ENCODE measurements at places on chromosomes 2 and 18. TPM values are rescaled to one million over a fixed set of nuclear protein-coding genes. Genes with fewer than 3 reads are reported as not detected.

GRCh38 chr18:5294457-5295230 lies 882 bp downstream of the ZBTB14 start:
- peak; percentile 57 for DNase-seq

Gene GCKR
- 3.4 TPM for total RNA-seq

DNA sequence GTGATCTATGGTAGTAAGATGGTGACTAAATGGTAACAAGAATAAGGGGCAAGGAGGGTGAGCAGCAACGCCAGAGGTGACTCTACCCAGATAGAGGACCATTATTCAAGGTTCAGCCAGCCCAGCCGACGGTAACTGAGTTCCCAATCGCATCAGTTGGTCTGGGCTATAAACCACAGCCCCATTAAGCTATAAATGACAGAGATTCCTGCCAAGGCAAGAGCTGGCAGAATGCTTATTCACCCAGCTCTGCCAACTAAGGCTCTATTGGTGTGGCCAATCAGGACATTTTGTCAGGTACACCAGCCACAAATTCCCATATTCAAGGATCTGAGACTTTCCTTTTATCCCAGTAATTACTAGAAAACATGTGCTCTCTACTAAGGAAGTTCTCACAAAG lies 3.6 kb downstream of the CHN1 start:
- DNase-seq, result no peak

DNA sequence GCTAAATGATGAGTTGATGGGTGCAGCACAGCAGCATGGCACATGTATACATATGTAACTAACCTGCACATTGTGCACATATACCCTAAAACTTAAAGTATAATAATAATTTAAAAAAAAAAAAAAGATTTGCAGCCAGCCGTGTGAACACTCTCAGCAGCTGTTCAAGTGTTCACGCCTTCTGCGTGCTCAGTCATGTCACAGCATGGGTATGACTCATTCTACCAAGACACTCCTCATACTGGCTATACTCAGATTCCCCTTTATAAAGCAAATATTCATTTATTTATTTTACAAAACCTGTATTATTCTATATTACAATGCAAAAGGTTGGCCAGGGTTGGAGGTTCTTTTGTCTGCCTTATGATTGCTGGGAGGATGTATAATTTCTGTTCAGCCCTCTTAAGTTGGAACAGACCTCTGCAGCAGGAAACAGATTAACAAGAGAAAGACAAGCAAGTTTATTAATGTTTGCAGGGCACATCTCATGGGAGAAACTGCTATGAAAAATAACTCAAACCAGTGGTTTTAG lies 1230.6 kb upstream of the CHAC2 start:
- DNase-seq, result no peak

- peak; percentile 75 for DNase-seq
These were observed 69.9 kb upstream of the DLX2 start for GRCh38 chr2:172172513-172173173.

DNA sequence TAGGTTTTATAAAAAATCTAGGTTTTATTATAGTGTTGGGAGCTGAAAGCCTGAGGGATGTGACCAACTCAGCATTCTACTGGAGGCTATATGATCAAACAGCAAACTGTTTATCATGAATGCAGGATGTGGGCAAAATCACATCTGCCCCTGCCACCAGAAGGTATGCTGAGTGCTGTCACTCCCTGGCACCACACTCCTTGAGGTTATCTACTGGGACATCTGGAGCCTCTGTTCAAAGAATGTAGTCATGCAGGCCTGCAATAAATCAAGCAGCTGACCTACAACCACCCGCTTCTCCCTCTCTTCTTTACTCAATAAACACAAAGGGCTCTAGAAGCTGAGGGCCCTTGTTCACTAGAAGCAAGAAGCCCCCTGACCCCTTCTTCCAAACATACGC lies 328.4 kb upstream of the DDX18 start:
- peak; percentile 23 for DNase-seq

DNA sequence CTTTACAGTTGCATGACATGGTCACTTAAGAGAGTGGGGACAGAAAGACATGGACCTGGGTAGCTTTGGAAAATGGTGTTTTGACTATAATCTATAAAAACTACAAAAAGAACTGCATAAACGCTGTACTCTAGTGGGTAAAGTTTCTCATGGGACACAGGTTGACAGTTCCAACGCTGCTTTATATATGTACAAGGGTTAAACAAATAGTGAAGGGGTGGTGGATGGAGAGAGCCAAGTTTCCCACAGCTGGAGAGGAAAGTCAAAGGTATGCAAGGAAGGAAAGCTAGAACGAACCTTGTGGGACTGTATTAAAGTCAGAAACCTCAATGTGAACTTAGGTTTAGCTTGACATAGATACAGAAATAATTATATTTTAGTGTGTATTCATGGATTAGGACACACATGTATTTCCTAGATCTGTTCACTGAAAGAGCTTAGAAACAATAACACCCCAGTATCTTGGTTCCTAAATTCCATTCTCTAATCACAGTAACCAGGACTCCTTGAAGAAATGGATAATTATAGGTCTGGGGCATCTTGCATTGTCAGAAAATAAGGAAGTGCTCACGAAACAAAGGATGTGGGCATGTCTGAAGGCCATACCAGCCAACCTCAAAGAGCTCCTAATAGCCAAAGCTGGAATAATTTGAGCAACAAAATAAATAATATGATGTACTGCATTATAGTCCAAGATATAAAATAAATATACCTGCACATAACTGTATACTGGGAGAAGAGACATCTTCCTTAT lies 28.8 kb downstream of the TANC1 start:
- DNase-seq, result no peak

DNA sequence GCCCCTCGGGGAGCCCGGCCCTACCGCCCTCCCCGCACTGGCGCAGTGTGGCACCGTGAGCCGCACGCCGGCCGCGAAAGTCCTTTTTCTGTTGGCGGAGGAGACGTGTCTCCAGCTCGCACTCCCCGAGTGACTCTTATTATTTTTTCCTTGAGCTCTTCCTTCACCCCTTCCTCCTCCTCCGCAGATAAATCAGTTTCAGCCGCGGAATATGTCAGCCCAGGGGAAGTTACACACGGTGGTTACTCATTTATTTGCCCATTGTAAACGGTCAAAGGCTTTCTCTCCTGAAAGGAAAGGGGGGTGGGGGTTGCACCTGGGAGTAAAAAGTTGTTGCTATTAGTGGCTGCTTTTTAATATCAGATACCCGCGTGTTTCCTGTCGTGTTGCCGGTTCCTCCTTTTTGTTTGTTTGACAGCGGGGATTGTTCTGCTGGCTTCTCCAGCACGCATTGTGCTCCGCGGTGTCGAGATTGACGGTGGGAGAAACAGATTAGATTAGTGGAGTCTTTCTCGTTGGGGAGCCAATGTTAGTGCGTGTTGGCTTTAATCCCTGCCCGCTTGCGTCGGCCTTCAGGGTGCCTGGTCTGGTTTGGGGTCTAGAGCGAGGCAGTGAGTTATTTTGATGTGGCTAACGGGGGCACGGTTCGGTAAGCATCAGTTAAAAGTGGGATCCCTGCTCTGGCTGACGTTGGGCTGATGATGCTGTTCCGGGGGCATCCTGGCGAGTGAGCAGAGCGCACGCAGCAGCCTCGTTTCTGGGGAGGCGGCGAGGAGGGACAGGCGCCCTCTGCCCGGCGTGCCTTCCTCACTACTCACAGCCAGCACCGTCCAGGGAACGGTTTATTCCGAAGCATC lies 1.6 kb downstream of the CRIM1 start:
- peak; percentile 50 for DNase-seq

DNA sequence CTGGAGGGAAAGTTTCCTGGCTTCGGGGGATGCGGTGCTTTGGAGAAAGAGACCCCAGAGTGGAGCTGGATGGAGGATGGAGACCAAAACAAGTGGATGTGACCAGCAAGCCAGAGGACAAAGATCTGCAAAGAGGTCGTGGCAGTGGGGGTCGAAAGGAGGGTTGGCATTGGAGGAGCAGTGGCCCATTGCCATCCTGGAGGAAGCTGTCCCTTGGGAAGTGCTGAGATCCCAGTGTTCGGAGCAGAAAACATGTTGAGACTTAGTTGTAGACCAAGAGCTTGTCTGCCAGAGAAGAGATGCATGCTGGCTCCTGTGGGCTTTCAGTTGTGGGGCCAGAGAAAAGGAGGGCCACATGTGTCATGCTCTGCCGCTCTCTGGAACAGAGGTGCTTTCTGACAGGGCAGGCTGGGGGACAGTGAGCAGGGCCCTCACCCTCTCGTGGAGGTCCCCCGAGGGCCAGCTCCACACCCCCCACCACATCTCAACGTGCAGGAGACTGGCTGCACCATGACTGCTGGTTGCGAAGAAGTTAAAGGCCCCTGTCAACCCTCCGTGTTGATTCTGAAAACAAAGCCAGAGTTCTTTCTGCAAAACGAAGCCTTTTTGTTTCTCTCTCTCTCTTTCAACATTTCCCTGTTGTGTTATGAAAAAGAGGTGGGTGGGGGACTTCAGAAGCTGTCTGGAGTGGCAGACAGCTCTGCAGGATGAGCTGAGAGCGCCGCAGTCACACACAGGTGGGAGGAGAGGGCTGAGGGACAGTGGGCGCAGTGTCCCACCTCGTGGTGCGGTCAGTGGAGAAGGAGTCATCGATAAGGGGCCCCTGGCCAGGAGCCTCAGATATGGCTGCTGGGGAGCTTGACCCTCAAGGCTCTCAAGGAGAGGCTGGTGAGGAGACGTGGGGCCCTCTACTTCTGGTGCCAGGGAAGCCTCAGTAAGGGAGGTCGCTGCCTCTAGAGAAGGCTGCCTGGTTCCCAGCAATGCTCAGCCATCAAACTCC lies 77.6 kb upstream of the BCL2L11 start:
- no peak for DNase-seq

DNA sequence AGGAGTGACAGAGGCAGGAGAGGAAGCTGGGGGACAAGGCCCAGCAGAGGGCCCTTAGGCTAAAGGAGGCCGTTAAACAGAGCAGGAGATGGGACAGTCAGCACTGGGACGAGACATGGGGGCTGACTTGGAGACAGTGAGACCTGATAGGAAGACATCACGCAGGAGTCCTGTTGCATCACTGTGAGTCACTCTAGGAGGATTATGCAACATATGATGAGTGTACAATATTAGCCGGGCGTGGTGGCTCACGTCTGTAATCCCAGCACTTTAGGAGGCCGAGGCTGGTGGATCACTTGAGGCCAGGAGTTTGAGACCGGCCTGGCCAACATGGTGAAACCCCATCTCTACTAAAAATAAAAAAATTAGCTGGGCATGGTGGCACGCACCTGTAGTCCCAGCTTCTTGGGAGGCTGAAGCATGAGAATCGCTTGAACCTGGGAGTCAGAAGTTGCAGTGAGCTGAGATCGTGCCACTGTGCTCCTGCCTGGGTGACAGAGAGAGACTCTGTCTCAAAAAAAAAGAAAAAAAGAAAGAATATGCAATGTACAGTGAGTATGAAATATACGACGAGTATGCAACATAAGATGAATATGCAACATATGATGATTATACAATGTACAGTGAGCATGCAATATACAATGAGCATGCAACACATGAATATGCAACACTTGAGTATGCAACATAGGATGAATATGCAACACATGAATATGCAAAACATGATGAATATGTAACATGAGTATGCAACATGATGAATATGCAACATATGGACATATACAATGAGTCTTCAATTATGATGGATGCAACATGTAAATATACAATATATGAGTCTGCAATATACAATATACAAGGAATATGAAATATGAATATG lies 83.3 kb upstream of the ID2 start:
- DNase-seq, result no peak

DNA sequence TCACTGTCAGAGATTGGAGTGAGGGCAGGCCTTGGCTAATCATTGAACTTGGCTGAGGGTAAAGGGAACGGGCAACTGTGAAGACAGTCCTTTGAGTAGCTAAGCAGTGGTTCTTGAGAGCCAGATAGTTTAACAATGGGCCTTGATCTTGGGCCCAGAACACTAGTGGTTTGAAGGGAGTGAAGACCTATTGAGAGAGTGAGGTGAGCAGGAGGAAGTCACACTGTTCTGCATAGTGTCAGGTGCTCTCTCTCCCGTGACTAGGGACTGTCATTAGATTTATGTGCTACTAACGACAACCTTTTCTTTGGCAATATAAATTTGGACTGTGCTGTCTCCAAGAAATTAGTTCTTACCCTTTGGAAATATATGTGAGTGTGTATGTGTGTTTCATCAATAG lies 44.6 kb upstream of the ALMS1 start:
- DNase-seq, result no peak

GRCh38 chr2:162720559-162721271 lies 117.9 kb downstream of the KCNH7 start:
- DNase-seq, result no peak

DNA sequence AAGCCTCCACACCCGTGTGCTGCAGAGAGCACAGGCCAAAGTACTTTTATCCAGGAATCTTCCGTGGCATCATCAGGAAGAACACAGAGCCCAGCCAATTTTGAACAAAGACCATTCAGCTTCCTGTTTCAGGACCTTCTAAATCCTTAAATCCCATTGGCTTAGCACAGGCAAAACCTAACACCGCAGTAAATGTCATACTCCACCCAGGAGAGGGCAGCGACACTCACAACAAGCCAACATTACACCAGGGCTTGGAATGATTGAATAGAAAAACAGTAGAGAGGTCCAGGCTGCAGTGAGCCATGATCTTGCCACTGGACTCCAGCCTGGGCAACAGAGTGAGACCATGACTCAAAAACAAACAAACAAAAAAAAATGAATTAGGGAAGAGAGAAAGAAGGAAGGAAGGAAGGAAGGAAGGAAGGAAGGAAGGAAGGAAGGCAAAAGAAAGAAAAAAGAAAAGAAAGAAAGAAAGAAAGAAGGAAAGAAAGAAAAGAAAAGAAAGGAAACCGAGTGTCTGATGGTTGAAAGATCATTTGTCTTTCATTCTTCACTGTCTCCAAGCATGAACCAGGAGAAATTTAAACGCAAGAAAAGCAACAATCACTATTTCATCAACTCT lies 144.6 kb upstream of the SATB2 start:
- DNase-seq, result no peak

Gene HOXD13
- not detected for total RNA-seq

- no peak for DNase-seq
These were observed 230.5 kb downstream of the ZNF407 start for GRCh38 chr18:74828200-74828599.

DNA sequence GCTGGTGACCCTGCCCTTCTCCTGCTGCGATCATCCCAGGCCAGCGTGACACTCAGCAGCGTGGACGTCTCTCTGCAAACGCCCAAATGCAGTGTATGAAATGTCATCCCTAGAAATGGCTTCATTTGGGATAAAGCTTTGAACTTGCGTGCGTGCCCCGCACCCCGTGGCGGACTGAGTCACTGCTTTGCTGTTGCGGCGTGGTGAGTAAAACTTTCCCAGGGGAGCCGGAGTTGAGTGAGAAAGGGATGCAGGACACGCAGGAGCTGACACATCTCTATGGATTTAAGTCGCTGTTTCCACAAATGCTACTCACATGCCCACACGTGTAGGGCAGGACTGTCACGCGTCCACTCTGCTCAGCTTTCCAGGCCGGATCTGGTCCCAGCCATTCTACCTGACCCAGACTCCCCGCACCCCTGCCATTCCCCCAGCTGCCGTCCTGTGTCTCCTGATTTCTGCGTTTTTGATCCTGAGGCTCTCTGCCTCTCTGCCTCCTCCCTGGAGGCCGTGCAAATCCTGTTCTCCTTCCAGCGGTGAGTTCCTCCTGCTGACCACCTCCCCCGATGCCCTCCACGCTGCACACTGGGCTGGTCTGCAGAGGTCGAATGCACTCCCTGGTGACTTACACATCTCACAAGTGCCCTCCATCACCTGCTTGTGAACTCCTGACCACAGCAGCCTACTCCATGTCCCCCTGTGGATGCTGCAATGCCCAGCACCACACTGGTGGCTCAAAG lies 88.9 kb downstream of the MBP start:
- no peak for DNase-seq

Gene TP53I3
- total RNA-seq, result 21.4 TPM

Gene SLC5A7
- total RNA-seq, result not detected

Gene MROH2A
- total RNA-seq, result 2.9 TPM

- no peak for DNase-seq
These were observed 17.0 kb downstream of the TNFAIP6 start for GRCh38 chr2:151374436-151374835.

Gene MOCOS
- 30.4 TPM for total RNA-seq

Gene GALR1
- total RNA-seq, result not detected
